ENCODE measurements at places on chromosomes 11 and 22. TPM values are rescaled to one million over a fixed set of nuclear protein-coding genes. Genes with fewer than 3 reads are reported as not detected.

DNA sequence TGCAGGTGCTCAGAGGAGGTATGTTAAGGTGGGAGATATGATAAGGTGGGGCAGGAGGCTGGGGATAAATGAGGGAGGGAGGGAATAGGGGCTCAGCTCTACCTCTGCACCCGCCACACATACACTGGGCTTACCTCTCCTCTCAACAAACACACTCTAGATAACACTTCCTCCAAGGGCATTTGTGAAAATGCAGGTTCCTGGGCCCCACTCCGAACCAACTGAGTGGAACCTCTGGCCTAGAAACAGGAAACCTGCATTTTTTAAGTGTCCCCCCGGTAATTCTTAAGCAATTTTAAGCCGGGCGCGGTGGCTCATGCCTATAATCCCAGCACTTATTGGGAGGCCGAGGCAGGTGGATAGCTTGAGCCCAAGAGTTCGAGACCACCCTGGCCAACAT, 46.5 kb upstream of the CD5 start:
- H3K4me1 ChIP-seq: peaks cover 36% of the 10 kb centered on the region
- no peaks in the 10 kb centered on the region for H3K36me3 ChIP-seq
- no peak overlapping the region for H3K4me3 ChIP-seq
- H3K27ac ChIP-seq: peak overlapping the region; percentile 91
- no peak for DNase-seq

- no peak overlapping the region for H3K27ac ChIP-seq
- DNase-seq: no peak
- H3K36me3 ChIP-seq: no peaks in the 10 kb centered on the region
- H3K27me3 ChIP-seq: peaks cover 62% of the 10 kb centered on the region
- no peak overlapping the region for H3K4me3 ChIP-seq
Measured at GRCh38 chr22:22769434-22770279, 118.0 kb upstream of the IGLL5 start.

DNA sequence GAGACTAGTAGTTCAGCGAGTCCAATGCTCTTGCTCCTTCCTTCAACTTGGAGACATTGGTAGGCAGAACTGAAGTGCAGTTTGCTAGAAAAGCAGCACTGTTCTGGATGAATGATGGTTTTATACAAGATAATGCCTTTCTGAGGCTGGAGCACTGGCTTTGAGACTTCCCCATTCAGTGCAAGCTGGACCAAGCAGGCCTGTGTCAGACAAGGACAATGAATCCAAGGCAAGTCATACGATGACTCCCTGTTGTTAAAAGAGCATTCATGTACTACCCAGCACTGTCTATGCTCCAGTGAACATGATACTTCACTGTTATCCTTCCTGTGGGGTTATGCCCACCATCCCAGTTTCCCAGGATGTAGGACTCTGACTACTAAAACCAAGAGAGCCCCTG, 242.3 kb upstream of the RAG2 start:
- no peaks in the 10 kb centered on the region for H3K27me3 ChIP-seq
- H3K4me1 ChIP-seq: no peaks in the 10 kb centered on the region
- H3K27ac ChIP-seq: no peak overlapping the region
- no peak overlapping the region for H3K4me3 ChIP-seq
- no peak for DNase-seq

- no peak overlapping the region for H3K27ac ChIP-seq
- no peaks in the 10 kb centered on the region for H3K36me3 ChIP-seq
- peaks cover 8% of the 10 kb centered on the region for H3K4me1 ChIP-seq
- no peak overlapping the region for H3K4me3 ChIP-seq
Measured at GRCh38 chr22:49956418-49956770, 4.2 kb upstream of the PIM3 start.

DNA sequence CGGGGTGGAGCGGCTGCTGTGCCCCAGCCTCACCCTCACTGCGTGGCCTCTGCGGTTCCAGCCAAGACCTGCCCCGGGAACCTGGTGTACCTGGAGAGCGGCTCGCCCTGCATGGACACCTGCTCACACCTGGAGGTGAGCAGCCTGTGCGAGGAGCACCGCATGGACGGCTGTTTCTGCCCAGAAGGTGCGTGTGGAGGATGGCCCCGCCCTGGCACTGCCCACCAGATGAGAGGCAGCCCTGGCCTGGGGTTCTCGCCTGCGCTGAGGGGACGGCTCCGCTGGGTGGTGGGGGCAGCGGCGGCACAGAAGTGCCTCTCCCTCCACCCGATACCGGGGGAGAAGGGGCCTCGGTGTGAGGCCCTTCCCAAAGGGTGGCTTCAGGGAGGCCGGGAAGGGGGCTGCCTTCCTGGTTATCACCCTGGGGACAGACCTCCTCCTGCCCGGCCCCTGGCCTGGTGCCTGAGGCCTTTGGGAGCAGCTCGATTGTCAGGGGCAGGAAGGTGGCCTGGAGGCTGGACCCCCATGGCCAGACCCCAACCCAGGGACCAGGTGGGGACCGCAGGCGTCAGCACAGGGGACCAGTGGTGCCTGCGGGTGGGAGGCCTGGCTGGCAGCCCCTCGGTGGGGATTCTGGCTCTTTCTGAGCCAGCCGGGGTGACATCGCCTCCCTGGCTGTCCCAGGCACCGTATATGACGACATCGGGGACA, 7.1 kb downstream of the MUC2 start:
- DNase-seq: no peak
- peaks cover 4% of the 10 kb centered on the region for H3K27me3 ChIP-seq
- no peak overlapping the region for H3K27ac ChIP-seq
- no peaks in the 10 kb centered on the region for H3K4me1 ChIP-seq
- no peak overlapping the region for H3K4me3 ChIP-seq

DNA sequence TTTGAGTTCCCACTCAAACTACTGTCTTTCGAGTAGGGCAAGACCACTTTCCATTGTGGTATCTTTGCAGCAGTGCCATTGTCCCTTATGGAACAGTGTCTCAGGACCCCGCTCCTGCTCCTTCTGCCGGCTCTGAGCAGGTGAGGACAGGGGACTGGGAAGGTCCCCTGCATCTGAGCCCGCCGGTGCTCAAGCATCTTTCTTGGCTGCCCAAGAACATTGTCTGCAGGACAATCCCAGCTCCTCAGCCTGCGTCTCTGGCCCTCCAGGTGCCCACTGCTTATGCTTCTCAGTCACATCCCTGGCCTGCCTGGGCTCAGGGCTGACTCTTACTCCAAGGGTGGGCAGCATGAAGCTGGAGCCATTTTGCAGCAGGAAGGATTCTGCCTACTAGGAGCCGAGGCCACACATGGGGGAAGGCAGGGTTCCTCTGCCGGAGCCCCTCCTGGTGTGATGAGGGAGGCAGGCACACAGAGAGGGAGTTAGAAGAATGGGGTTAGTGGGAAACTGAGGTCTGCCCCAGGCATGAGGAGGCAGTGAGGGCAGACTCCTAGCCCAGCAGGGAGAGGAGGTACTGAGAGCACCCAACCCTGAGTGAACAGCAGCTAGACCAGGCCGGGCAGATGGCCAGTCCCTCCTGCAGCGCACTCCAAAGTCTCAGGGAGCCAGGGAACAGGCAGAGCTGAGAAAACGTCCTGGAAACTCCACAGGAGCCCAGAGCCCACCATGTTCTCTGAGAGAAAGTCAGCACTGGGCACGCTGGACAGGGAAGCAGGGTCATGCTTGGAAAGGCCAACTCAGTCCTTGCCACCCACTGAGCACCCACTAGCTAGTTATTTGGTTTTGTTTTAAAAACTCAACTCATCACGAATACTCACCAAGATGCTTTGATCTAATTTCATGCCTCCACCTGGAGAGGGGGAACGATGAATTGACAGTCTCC, 7.5 kb upstream of the PPARA start:
- H3K27me3 ChIP-seq: no peaks in the 10 kb centered on the region
- H3K4me3 ChIP-seq: no peak overlapping the region
- H3K4me1 ChIP-seq: no peaks in the 10 kb centered on the region
- H3K27ac ChIP-seq: no peak overlapping the region
- H3K36me3 ChIP-seq: no peaks in the 10 kb centered on the region
- DNase-seq: no peak

DNA sequence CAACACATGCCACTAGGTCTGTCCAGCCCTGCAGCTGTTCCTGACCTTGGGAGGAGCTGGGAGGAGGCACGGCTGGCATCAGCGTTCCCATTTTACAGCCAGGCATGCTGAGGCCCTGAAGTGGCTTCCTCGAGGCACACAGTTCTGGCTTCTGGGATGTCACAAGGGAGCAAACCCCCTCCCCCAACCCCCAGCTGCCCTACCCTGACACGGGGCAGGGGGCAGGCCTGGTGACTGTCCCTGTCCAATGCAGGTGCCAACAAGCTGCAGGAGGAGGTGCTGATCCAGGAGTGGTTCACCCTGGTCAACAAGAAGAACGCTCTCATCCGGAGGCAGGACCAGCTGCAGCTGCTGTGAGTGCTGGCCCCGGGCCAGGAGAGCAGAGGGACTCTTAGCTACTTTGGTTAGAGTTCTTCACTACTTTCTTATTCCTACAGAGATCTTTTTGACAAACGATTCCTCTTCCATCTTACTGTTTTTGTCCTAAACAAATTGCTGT, 5.3 kb downstream of the KCNK7 start:
- H3K36me3 ChIP-seq: no peaks in the 10 kb centered on the region
- no peak overlapping the region for H3K27ac ChIP-seq
- DNase-seq: no peak

DNA sequence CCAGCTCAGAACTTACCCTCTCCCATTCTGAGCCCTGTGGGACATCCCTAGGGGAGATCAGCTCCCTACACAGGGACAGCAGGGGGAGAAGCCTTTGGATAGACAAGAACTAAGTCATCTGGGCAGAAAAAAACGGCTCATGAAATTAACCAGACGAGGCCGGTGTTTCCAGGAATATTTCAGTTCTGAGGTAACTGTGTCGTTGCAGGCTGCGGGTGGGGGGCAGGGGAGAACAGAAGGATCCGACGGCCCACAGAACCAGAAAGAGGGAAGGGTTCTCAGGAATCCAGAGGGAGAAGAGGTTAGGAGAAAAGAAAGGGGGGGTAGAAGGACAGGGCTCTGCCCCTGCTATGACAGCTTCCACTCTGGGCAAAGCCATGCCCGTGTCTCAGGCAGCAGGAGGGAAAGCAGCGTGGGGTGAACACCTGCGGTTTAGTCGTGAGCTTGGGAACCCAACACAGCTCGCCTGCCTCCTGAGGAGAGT, 3.6 kb downstream of the CLCF1 start:
- peak overlapping the region; percentile 50 for H3K4me3 ChIP-seq
- H3K27me3 ChIP-seq: no peaks in the 10 kb centered on the region
- peaks cover 15% of the 10 kb centered on the region for H3K36me3 ChIP-seq
- no peak for DNase-seq

DNA sequence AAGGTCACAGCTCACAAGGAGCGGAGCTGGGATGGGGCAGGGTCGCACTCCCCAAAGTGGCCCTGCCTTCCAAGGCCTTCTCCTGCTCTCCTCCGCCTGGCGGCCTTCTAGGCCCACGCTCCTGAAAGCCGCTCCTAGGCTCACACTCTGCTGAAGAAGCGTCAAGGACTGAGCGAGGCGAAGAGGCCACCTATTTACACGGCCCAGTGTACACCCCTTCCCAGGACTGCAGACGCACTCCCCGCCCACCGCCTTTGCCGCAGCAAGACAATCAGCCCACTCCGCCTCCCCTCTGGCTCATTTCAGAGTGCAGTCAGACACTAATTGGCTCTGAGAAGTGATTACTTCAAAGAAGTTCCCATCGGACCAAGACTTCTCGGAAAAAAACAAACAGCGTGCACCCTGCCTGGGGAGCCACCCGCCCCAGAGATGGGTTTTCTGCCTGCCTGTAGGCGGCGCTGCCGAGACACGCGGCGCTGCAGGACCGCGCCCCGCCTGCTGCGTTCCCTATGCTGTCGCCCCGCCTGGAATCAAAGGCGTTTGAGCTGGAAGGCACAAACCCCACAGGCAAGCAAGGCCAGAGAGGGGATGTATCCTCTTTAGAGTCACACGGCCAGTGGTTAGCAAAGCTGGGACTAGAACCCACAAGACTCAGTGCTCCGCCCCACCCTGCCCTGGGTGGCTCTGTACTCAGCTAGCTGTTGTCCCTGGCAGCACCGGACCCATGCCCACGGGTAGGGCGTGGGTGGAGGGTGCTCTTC, 414.8 kb downstream of the BUD13 start:
- no peak overlapping the region for H3K27ac ChIP-seq
- peaks cover 19% of the 10 kb centered on the region for H3K27me3 ChIP-seq
- H3K36me3 ChIP-seq: no peaks in the 10 kb centered on the region

DNA sequence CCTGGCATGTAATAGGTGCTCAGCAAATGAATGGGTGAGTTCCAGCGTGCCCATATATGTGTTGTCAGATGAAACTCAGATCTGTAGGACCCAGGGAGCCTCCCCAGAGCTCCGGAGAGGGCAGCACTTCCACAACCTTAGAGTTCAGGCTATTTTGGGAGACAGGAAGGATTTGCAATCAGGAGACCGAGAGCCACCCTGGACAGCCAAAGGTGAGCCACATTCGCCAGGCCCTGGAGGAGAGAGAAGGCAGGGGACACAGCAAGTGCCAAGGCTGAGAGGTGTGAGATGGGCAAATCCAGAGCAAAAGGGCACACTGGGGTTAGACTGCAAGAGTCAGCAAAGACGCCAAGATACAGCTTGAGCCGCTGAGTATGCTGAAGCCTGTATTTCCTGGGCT, 66.4 kb downstream of the CD82 start:
- peaks cover 4% of the 10 kb centered on the region for H3K36me3 ChIP-seq
- H3K27me3 ChIP-seq: peaks cover 41% of the 10 kb centered on the region
- peaks cover 17% of the 10 kb centered on the region for H3K4me1 ChIP-seq
- H3K27ac ChIP-seq: peak overlapping the region; percentile 74

- H3K4me1 ChIP-seq: peaks cover 42% of the 10 kb centered on the region
- H3K27me3 ChIP-seq: no peaks in the 10 kb centered on the region
- peak; percentile 27 for DNase-seq
- H3K4me3 ChIP-seq: peak within 1 kb of the TSS; percentile 95
Measured at GRCh38 chr11:44726283-44727113, at the start of gene TSPAN18. Gene TSPAN18, plus strand, starts transcription at chr11:44726962. Its CDS starts 179,455 bp downstream, at chr11:44906417.

GRCh38 chr11:47616726-47617416, 22.7 kb upstream of the C1QTNF4 start:
- no peak overlapping the region for H3K27ac ChIP-seq
- H3K4me1 ChIP-seq: no peaks in the 10 kb centered on the region

DNA sequence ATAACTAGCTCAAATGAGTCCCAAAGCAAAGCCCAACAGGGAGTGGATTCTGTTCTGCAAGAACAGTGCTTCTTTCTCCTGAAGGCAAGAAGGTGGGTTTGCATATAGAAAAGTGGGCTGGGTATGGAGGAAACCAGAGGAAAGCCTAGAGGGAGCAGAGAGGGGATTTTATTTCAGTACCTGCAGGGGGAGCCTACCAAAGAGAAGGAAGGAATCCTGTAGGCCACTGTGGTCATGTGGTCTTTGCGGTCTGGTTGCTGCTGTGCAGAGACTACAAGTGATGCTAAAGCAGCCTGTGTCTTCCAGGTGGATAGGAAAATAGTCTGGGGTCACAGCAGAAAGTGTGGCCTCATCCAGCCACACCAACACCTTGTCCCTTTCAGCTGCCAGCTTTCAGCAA, 33.2 kb upstream of the ZBTB16 start:
- H3K4me1 ChIP-seq: peaks cover 13% of the 10 kb centered on the region
- no peak overlapping the region for H3K4me3 ChIP-seq
- H3K36me3 ChIP-seq: peaks cover 2% of the 10 kb centered on the region
- no peak overlapping the region for H3K27ac ChIP-seq
- peaks cover 34% of the 10 kb centered on the region for H3K27me3 ChIP-seq

The P2RY2 gene
- 0.29 TPM for total RNA-seq

The JAML gene
- 79.9 TPM for total RNA-seq

The KDELR3 gene
- total RNA-seq: not detected

The GLYAT gene
- total RNA-seq: not detected

The SIAE gene
- 6.8 TPM for total RNA-seq

The TRPM5 gene
- total RNA-seq: 0.07 TPM

Measured in T-helper 17 cell (primary cell).